Foreskin fibroblast (primary cell): ENCODE measurements at places on chromosomes 2 and 18.

- no peak for DNase-seq
These were observed 15.5 kb downstream of the MRPS5 start for GRCh38 chr2:95106081-95106480.

- DNase-seq = no peak
These were observed 23.4 kb upstream of the TNS1 start for GRCh38 chr2:218026244-218026643.

- no peak for DNase-seq
These were observed 37.2 kb upstream of the PXDN start for GRCh38 chr2:1781291-1782080.

DNA sequence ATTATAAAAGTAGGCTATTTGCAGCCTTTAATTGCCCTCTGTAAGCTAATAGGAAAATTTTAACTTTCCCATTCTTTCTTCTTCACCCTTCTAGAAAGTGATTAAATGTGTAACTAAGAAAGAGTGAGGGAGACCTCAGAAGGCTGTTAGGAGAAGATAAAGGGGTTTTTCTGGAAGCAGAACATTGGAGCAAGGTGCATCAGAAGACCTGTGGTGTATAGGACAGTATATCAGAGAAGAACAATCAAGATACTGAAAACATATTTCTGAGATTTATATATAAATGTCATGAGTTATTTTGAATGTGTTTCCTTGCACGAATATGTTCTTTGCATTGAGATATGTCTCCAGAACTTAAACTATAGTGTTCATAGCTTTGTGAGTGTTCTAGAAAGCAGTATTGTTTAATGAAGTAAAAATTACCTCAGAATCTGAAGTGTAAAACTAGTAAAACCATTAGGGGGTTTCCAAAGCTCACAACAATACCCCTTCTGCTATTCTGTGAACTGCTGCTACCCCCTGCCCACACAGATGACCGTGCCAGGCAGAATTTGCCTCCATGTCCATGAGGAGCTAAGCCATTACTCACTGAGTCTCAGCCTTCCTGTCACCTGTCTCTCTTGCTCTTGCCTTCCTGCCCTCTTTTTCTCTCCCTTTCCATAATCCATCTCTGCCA, 537.9 kb downstream of the EPHA4 start:
- DNase-seq = no peak

DNA sequence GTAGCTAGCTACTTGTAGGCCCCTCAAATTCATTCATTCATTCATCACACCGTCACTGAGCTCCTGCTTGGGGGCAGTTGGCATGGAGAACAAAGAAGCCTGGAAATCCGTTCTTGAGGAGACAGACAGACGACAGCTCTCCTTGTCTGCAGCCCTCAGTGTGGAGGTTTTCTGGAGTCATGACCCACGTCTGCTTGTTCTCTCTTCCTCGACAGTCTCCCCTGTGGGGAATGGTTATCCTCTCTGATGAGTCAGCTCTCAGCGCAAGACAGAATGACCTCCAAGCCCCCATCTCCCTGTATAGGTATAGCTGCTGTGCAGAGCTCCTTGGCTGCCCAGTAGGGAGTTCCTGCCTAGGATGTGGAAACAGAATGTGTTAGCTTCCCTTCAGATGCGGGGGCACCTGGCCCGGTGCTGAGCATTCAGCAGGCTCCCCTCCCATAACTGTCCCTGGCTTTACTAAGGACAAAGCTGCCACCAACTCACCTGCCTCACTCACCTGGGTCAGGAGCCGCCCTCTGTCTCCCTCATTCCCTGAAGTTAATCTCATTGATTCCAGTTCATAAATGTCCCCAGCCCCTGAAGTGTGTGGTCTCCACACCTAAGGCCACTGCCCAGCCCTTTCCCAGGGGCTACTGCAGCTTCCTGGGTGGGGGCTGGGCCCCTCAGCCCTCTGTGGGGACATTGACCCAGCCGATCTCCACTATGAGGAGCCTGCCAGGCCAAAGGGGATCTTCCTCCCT, 124.7 kb downstream of the ACKR3 start:
- no peak for DNase-seq
